ENCODE measurements at places on chromosomes 11 and 22.

DNA sequence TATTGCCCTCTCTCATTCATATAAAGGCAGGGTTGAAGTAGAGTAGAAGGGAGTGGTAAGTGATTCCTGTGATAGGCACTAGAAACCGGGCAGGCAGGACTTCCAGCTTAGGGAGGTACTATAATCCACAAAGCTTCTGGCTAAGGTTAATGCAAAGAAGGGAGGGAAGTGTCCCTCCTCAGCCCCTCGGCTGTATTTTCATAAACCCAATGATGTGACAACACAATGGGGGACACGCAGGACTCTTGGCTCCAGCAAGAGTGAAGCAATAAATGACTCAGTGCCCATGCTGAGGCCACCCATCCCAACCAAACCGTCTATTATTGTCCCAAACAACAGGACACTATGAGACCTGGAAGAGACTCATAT lies 90.7 kb downstream of the ETS1 start:
- no peak for DNase-seq

DNA sequence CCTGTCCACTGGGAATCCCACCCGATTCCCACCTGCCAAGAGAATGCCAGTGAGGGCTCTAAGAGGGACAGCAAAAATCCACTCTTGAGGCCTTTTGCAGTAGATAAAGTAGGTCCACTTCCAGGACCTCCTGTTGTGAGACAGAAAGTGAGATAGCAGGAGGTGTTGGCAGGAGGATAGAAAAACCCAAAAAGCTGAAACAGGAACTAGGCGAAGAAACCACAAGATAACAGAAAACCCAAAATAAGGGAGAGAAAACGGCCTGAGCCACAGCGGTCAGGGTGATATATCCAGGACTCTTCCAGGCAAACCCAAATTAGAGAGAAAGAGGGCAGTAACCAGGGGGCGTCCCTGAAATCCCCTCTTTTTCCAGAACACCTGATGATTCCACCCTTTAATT lies 79.7 kb upstream of the LINC01488 start:
- no peak for DNase-seq

GRCh38 chr11:105315287-105315686 lies 175.7 kb upstream of the CARD18 start:
- DNase-seq: no peak

DNA sequence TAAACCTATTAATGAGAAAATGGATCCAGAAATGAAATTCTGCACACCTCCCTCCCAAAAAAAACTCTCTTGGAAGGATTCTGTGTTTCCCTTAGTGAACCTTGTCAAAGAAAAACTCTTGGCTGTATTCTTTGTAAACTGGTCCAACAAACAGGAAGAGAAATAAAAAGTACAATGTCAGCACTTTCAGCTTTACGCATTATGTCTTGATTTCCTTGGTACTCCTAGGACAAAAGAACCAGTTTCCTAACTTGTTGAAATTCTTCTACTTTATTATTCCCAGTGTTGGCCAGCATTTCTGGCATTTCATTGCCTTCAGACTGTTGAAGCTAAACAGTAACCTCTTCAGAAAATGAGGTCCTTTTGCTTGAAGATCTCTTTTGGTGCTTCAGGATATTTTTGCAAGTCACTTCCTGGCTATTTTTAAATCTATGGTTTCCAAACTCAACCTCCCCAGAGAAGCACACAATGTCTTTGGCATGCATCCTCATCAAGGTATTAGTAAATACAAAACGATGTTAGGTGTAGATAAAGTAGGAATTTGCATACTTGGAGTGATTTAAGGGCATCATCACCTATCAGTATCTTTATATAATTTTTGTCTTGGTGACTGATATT lies 342.7 kb downstream of the AASDHPPT start:
- no peak for DNase-seq

GRCh38 chr11:25702417-25702816 lies 629.5 kb upstream of the ANO3 start:
- no peak for DNase-seq

DNA sequence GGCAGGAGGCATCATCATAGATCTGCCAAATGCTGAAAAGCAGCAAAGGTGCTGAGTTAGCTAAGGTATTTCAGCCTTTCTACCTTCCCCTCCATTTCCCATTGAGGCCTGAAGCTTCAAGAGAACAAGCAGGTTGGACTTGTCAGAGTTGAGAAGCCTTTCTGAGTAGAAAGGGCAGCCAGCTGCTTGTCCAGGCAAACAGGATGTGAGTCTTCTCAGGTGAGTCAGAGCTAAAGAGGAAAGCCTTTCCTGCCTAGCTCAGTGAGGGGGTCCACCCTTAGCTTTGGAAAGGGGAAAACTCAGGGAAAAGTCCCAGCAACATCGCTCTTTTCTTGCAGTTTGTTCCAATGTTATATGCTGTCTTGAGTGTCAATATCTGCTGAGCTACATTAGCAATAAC lies 13.2 kb upstream of the MPZL2 start:
- DNase-seq: no peak

- DNase-seq: no peak
Measured at GRCh38 chr11:12319988-12320387, 57.4 kb upstream of the PARVA start.

DNA sequence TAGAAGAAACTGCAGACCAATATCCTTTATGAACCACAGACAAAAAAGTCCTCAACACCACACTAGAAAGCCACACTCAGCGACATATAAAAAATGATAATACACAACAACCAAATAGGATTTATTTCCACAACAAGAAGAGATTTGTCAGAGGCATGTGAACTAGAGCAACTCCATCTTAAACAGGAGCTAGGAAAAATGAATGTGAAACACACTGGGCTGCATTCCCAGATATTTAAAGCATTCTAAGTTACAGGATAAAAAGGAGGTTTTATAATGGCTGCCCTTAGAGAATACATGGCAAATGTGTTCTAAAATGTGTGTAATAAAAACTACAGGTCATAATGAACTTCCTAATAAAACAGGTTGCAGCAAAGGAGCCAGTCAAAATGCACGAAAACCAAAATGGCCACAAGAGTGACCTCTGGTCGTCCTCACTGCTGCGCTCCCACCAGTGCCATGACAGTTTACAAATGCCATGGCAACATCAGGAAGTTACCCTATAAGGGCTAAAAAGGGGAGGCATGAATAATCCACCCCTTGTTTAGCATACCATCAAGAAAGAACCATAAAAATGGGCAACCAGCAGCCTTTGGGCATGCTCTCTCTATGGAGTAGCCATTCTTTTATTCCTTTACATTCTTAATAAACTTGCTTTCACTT lies 21.8 kb downstream of the XKR3 start:
- DNase-seq: no peak

GRCh38 chr11:78645226-78646202 lies 70.8 kb upstream of the NARS2 start:
- DNase-seq: peak; percentile 15

- no peak for DNase-seq
Measured at GRCh38 chr22:34879001-34879400, 187.0 kb upstream of the ISX start.

DNA sequence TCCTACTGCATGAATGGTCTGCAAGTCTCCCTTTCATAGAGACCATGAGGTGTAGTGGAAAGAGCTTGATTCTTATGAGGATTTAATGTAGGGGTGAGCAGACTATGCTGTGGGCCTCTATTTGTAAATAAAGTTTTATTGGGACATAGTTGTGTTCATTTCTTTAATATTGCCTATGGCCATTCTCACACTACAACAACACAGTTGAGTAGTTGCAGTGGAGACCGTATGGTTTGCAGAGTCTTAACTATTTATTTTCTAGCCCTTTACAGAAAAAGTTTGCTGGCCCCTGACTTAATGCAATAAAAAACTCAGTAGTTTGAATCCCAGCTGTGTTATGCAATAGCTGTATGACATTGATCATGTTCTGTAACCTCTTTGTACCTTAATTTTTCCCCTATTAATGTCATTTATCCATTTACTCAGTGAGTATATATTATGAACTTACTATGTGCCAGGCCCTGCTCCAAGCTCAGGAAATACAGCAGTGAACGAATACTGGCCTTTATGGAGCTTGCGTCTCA lies 106.3 kb downstream of the ATXN10 start:
- DNase-seq: no peak

DNA sequence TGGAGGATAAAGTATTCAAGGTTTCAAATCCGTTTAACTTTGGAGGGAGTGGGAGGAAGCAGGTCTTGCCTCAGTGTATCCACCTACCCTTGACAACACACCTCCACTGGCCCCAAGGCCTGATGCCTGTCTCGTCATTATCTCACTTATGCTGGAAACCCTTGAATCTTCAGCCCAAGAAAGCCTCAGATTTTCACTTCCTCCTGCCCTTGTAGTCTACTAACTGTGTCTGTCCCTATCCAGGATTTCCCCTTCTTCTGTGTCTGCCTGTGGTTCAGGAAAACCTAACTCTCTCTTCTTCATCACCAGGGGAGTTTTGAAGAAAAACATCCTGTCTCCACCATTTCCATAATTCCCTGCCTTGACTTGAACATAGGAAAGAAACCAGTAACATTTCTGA lies 56.1 kb downstream of the SYT9 start:
- DNase-seq: no peak

- no peak for DNase-seq
Measured at GRCh38 chr22:33864723-33865130, 55.5 kb downstream of the LARGE1 start.

All from activated T-helper 1 cell treated with anti-CD3 and anti-CD28 coated beads, Interleukin-2, amount 50 U/mL, for 16 hours (primary cell).